T-helper 22 cell (primary cell): ENCODE measurements at places on chromosomes 1 and 21.

- DNase-seq: no peak
Observed at GRCh38 chr1:178461701-178462100, 35.1 kb downstream of the CLEC20A start.

- DNase-seq: no peak
Observed at GRCh38 chr1:94236013-94236491, 1.3 kb downstream of the ARHGAP29 start.

DNA sequence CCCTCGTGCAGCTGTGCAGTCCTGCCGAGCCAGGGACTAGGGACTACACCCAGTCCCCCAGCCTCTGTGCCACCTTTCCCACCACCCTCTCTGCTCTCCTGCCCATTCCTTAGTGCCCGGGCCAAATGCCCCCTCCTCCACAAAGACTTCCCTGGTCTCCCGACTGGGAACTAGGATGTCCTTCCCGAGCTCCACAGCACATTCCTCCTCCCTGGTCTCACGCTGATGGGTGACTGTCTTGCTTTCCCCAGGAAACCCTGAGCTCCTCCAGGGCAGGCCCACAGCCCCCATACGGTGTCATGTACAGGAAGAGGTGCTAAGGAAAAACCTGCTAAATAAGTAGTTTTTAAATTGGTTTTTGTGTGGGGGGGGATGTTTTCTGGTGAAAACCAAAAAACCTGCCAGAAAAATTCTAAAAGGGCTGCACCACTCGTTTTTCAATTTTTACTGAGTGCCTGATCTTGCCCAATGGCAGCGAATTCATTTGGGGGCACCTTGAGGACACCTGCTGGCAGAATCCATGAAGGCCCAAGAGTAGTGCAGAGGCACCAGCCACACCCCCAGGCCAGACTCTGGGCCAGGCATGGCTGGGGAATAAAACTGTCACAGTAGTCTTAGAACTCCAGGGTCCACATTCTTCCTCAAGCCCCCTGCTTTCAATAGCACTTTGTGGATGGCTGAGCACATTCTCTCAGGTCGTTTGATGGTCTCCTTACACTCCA lies 50.4 kb downstream of the GLIS1 start:
- DNase-seq: no peak

- DNase-seq: no peak
Observed at GRCh38 chr1:182617734-182618351, 13.7 kb upstream of the RGS16 start.

DNA sequence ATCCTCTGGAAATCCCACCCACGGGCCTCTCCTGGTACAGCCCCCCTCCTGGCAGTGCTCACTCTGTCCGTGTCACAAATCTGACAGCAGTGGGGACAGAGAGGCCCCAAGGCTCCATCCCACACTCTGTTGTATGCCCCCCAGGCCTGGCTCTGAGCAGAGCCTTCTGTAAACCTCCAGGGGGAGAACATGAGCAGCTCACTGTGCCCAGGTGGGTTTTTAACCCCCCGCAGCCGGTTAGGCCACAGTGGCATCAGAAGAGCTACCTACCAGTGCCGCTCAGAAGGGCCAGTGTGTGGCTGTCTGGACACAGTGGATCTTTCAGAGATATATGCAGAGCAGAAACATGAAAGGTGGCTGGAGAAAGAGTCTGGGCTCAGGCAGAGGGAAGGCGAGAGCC lies 12.0 kb upstream of the GPR153 start:
- DNase-seq: no peak

DNA sequence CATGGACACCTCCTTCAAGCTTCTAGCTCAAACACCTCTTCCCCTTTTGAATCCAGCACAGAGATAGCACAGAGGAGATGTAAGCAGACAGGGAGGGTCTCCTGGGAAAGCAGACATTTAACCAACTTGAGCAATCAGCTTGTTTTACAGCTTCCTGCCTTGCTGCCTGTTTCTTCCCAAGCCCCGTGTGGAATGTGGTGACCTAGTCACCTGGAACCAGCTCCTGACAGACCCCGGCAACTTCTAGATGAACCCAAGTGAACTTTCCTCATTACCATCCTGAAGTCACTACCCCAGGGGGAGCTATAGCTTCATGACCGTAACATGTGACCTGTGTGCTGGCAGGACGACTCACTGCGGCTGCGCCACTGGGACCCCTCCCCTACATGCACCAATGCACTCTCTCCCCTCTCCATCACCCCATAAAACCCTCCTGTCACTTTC lies 24.1 kb upstream of the TTF2 start:
- DNase-seq: no peak

DNA sequence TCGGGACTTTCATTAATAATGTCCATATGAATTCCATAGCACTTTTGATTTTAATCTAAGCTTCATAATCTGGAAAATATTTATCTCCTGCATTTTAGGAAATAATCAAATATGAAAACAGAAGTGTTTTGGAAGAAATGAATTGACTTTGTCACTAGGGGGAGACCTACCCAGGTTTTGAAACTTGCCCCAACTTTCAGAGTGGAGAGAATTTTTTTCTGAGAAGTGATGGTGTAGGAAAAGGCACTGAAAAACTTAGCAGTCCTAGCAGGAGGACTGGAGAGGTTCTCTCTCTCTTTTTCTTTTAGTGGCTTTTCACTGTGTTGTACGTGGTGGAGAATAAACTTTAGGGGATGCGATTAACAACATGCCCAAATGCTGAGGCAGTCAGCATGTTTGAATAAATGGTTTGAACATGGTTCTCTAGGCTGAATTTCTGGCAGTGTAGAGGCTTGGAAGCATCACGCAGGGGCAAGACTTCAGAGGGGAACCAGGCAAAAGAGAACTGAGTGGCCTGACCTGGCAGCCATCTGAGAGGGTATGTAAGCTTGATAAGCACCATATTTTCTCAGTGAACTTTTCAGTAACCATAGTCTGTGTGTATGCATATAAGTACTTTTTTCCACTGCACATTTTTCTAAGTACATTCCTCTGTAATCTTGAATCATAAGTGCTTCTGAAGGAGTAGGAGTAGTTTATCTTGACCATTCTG lies 68.3 kb upstream of the NEK7 start:
- no peak for DNase-seq

- DNase-seq: no peak
Observed at GRCh38 chr1:68479501-68479900, 17.4 kb downstream of the DEPDC1 start.

DNA sequence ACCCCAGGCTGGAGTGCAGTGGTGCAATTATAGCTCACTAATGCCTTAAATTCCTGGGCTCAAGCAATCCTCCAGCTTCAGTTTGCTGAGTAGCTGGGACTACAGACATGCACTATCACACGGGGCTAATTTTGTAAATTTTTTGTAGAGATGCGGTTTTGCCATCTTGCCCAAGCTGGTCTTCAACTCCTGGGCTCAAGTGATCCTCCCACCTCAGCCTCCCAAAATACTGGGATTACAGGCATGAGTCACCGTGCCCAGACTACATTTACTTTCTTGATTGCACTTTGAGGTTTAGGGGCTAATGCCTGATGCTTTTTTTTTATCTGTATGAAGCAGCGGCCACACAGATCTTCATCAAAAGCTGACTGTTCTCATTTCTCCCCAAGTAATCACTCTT lies 124.6 kb downstream of the KIF26B start:
- no peak for DNase-seq

GRCh38 chr1:172041742-172042141 lies 200.4 kb downstream of the DNM3 start:
- DNase-seq: no peak

DNA sequence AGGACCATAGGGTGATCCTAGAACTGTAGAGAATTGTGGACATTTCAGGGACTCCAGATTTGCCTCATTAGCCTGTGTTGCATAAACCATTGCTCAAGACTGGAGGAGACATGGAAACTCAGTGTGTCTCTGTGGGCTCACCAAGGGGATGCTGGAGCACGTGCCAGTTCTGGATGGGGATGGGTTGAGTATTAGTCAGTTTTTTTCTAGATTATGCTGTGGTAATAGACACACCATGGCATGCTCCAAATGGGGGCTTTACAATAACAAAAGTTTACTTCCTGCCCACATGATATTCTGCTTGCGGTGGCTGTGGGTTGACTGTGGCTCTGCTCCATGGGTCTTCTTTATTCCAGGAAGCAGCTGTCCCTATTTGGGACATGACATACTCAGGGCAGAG lies 125.4 kb downstream of the FOXD2 start:
- no peak for DNase-seq

DNA sequence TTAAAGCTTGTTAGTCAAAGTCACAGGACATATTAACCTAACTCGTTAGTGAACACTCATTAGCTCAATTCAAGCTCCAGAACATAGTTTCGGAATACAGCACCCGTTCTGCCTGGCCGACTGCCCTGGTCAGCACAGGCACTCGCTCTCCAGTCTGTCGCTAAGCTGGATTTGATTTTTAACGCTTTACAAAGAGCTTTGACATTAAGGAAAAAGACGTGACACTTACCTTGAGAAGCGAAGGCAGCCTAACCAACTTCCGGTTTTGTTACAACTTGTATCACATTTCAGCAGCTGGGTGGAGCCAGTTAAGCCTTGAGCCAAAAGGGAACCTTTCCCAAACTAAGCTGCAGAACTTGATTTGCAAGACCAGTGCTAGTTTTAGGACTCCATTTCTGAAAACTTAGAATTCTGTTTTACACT lies at the start of gene FRRS1:
Gene FRRS1, minus strand, starts transcription at position 258 of the 423 bp plus-strand sequence. CDS start 17,867 bp downstream, outside the sequence.
- no peak for DNase-seq
